Activated CD4-positive, CD25-positive, alpha-beta regulatory T cell treated with anti-CD3 and anti-CD28 coated beads, Interleukin-2, amount 50 U/mL, for 72 hours (primary cell): ENCODE measurements at places on chromosomes 12 and 14.
A peak's percentile ranks its signal among the peaks of the same experiment; 100 is the strongest.

- DNase-seq = no peak
Observed at GRCh38 chr12:110012137-110012536, 12.9 kb downstream of the ANKRD13A start.

GRCh38 chr12:6650832-6651231 is 3.6 kb upstream of the ACRBP start:
- no peak for DNase-seq

DNA sequence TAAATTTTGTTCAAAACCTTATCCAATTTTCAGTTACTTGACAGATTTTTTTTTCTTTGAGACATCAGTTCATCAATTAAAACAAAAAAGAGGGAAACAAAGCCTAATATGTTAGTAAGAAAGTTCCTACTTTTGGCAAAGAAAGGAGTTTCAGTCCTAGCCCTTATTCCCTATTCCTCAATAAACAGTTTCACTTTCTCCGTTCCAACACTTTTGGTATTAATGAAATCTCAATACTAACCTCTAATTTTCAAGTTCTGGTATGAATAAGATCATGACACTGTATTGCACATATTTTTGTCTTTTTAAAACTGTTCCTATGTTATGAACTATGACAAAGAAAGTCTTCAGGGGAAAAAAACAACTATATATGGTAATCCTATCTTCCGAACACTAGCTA is 48.4 kb downstream of the RPS6KA5 start:
- DNase-seq = no peak

DNA sequence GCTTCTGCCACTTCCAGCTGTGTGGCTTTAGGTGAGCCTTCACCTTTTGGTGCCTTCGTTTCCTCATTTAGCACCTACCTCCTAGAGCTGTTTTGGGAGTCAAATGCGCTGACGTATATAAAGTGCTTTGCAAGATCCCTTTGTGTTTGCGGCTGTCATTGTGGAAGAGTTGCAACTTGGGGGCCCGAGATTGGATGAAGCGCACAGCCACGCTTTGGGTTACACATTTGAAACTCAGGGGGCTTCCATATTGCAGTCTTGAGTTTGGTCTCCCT is 636 bp upstream of the ARL6IP4 start:
- no peak for DNase-seq

DNA sequence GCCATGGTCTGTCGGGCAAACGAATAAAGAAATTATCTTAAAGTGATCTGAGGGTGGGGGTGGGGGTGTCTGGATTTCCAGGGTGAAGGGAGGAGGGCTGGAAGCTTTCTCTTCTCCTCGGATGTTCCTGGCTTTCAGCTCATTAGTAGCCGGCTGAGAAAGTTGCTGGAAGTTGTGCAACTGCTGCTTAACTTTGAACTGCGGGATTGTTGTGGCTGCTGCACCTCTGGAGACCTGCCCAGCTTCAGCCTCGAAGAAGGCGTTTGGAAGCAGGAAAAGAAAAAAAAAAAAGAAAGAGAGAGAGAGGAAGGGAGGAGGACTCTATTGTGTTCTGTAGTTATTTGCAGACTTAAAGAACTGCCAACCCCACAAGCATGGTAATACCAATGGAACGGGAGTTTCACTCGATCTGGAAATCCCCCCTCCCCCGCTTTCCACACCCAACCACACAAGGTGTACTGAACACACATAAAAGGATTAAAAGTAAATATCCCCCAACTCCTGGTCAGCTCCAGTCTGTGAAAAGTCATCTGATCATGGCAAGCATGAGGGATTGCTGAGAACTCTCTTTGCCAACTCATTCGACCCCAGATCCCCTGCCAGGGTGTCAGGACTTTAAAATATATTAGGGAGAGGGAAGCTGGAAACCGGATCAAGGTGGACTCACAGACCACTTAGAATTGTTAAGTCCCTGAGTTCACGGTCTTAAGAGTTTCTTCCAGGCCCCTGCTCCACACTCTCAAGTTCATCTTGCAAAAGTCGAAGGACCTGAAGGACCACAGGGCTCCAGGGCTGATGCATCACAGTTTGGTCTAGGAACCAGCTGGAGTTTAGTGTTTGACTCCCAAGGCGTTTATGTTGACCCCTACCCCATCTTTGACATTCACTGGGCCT is at the start of gene RASSF9:
RASSF9 (minus strand) TSS at position 213 of the 894 bp plus-strand sequence; CDS start at position 5, 208 bp downstream.
- no peak for DNase-seq

DNA sequence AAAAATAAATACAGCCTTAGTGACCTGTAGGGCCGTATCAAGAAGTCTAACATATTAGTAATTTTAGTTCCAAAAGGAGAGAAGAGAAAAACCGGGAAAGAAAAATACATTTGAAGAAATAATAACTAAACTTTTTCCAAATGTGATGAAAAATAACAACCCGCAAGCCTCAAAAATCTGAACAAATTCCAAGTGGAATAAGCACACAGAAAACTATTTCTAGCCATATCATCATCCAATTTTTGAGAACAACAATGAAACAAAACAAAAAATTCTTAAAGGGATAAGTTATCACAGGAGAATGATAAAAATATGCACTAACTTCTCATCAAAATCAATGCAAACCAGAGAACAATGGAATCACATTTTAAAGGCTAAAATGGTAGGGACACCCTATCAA is 198.1 kb upstream of the PLXNC1 start:
- DNase-seq = no peak

DNA sequence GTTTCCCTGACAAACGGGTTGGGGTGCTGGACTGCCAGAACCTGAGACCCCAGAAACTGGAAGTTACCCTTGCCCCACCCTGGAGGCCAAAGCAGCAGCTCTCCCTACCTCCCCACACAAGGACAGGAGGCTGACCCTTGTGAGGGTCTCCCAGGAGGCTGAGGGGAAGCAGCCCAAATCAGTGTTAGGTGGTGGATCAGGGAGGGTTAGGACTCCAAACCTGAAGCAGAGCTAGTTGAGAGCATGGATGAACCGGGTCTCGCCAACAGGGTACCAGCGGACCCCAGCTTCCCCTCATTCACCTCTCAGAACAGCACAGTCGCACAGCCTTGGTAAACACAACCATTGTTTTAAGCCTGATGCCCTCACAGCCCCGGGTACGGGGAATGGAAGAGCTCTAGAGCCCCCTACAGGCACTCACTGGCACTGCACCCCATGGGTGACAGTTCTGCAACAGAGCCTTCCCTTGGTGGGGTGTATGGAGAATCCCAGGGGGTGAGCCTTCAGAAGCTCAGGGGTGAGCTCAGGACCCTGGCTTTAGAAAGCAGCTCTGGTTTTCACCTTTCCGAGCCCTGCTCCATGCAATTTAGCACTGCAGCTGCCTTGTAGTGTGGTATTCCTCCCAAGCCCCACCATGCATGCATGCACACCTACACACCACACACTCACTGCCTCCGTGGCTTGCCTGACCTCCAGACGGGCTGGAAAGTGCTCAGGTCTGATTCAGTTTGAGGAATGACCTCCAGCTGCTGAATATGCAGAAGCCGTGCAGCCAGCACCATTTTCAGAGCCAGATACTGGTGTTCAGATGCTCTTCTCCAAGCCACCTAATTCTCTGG is 11.2 kb downstream of the ESRRB start:
- DNase-seq = peak; percentile 73

DNA sequence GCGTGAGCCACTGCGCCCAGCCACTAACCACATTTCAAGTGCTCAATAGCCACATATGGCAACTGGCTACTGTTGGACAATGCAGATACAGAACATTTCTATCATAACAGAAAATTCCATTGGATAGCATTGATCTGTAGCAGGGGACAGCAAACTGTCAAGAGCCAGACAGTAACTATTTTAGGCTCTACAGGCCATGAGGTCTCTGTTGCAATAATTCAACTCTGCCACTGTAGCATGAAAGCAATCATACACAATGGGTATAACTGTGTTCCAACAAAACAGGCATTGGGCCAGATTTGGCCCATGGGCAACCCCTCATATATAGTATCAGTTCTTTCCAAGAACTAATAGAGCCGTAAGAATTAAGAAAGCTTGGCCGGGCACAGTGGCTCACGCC is 8.0 kb downstream of the CSRNP2 start:
- no peak for DNase-seq

- peak; percentile 56 for DNase-seq
Observed at GRCh38 chr14:102594514-102595175, 2.2 kb downstream of the RCOR1 start.

GRCh38 chr12:64061868-64062375 is 160.2 kb downstream of the KICS2 start:
- no peak for DNase-seq

DNA sequence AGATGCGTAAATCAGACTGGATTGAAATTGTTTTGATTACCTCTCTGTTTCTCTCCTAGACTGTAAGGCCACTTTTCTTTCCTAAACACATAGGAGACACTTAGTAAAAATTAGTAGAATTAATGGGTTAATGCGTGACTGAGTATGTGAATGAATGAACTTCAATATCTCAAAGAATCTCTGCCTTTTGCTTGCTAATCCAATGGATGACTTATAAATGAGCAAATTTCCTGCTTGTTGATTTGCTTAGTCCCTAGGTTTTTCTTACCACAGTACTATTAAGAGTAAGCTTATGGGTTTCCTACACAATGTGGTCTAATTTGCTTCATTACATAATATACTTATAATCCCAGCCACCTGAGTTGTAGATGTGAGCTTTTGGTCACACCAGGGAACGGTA is 164.1 kb downstream of the SRGAP1 start:
- no peak for DNase-seq

- DNase-seq = no peak
Observed at GRCh38 chr14:70354204-70354603, 5.3 kb downstream of the COX16 start.

- no peak for DNase-seq
Observed at GRCh38 chr12:26162905-26163304, 32.5 kb upstream of the SSPN start.

DNA sequence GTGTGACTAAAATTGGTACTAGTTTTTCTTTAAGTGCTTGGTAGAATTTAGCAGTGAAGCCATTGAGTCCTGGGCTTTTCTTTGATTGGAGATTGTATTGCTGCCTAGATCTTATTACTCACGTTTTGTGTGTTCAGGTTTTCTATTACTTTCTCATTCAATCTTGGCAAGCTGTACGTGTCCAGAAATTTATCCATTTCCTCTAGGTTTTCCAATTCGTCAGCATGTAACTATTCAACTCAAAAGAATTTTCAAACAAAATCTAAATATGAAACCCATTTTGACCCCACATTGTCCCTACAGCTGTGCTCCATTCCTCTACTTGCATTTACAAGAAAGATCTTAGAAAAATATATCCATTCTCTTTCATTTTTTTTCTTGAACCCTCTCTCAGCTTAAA is 1613.4 kb upstream of the SEL1L start:
- no peak for DNase-seq

DNA sequence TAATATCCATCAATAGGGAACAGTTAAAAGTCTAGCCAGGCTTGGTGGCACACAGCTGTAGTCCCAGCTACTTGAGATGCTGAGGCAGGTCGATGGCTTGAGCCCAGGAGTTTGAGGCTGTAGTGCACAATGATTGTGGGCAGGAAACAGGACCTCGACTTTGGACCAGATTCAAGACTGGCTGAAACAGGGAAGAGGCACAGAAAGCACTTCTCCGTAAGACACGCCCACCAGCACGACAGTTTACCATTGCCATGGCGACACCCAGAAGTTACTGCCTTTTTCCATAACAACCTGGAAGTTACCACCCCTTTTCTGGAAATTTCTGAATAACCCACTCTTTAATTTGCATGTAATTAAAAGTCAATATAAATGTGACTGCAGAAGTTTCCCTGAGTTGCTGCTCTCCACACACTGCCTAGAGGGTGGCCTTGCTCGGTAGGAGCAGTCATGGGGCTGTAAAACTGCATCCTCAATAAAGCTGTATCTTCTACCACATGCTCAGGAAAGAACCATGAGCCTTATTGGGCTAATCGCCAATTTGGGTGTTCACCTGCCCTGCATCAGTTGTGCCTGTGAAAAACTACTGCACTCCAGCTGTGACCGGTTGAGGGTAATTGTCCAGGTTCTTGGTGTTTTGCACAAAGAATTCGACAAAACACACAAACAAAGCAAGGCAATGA is 4.6 kb upstream of the LRRC23 start:
- DNase-seq = no peak

GRCh38 chr12:116194935-116195431 is 82.5 kb downstream of the MED13L start:
- DNase-seq = peak; percentile 36

DNA sequence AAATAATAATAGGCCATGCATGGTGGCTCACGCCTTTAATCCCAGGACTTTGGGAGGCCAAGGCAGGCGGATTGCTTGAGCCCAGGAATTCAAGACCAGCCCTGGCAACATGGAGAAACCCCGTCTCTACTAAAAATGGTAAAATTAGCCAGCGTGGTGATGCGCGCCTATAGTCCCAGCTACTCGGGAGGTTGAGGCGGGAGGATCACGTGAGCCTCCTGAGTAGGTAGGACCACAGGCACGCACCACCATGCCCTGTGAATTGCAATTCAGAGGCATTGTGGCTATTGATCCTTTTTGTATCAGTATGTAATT is 2.3 kb downstream of the ARHGDIB start:
- no peak for DNase-seq

- no peak for DNase-seq
Observed at GRCh38 chr14:59417311-59417710, 47.9 kb downstream of the GPR135 start.

GRCh38 chr12:69168363-69168762 is 71.0 kb upstream of the CPSF6 start:
- DNase-seq = no peak

DNA sequence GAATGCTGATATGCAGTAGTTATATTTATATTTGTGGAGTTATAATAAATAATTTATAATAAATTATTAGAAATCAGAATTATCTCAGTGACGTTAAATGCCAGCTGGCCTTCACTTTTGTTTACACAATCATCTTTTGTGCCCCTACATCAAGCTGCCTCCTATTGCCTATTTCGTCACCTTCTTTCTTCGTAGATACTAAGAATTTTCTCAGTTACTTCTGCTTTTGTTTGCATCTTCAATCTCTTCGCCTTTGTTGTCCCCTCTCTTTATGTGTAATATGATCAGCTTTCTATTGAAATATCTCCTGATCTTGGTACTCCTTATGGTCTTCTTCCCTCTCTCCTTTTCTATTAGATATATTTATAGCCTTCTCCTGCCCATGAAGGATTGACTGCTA is 197.0 kb downstream of the ERC1 start:
- no peak for DNase-seq

GRCh38 chr12:73210548-73211204 is 938.5 kb downstream of the TRHDE start:
- no peak for DNase-seq

DNA sequence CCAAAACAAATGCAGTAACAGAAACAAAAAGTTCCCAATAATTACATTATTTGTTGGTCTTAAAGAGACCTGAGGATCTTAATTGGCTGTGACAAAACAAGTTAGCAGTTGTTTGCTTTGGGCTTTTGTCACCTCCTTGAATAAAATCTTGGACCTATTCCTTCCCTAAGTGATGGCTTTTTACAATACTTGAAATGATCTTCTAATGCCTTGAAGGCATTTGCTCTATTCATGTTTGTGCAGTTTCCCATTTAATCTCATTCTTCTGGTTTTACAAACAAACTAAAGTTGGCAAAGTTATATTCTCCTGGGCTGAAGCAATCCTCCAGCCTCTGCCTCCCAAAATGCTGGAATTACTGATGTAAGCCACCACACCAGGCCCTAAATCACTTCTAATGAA is 98.8 kb downstream of the OSBPL8 start:
- DNase-seq = no peak
